Common myeloid progenitor, CD34-positive (primary cell): ENCODE measurements at places on chromosomes 13 and 19.

GRCh38 chr13:44337581-44337980 lies 36.0 kb upstream of the SERP2 start:
- H3K27ac ChIP-seq = no peak overlapping the region
- peaks cover 8% of the 10 kb centered on the region for H3K4me1 ChIP-seq
- H3K4me3 ChIP-seq = no peak overlapping the region
- no peaks in the 10 kb centered on the region for H3K27me3 ChIP-seq

GRCh38 chr19:18278521-18279265 lies 2.7 kb downstream of the JUND start:
- peaks cover 29% of the 10 kb centered on the region for H3K4me1 ChIP-seq
- H3K27me3 ChIP-seq = no peaks in the 10 kb centered on the region
- peak overlapping the region; percentile 99 for H3K27ac ChIP-seq
- peak; percentile 82 for DNase-seq
- H3K4me3 ChIP-seq = peak overlapping the region; percentile 99
- H3K36me3 ChIP-seq = peaks cover 3% of the 10 kb centered on the region

GRCh38 chr13:109605846-109606245 lies 180.5 kb downstream of the IRS2 start:
- no peaks in the 10 kb centered on the region for H3K36me3 ChIP-seq
- no peak overlapping the region for H3K4me3 ChIP-seq
- H3K27me3 ChIP-seq = no peaks in the 10 kb centered on the region
- DNase-seq = no peak
- H3K4me1 ChIP-seq = no peaks in the 10 kb centered on the region
- H3K27ac ChIP-seq = no peak overlapping the region

GRCh38 chr19:21430675-21431074 lies 33.7 kb downstream of the ZNF493 start:
- no peaks in the 10 kb centered on the region for H3K36me3 ChIP-seq
- no peak overlapping the region for H3K27ac ChIP-seq
- no peaks in the 10 kb centered on the region for H3K27me3 ChIP-seq
- no peaks in the 10 kb centered on the region for H3K4me1 ChIP-seq

DNA sequence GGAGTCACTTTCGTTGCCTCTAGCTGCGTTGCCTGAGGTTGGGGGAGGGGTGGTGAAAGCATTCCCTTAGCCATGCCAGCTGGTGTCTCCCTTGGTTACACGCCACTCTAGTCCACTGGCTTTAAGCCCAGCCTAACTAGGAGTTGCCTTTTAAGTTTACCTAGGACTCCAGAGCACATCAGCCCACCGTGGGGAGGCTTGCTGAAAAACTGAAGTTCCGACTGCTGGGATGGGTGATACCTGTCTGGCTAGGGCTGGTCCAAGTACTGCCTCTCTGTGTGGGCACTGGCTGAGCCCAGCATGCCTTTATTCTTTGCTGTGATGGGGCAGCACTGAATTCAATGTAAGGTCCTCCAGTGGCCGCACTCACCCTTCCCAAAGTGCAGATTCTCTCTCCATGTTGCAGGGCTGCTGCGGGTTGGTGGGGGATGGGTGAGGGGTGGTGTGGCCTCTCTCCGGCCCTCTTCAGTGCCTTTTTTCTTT lies 11.8 kb upstream of the CEACAM1 start:
- H3K27ac ChIP-seq = no peak overlapping the region
- H3K4me1 ChIP-seq = no peaks in the 10 kb centered on the region
- no peak overlapping the region for H3K4me3 ChIP-seq

DNA sequence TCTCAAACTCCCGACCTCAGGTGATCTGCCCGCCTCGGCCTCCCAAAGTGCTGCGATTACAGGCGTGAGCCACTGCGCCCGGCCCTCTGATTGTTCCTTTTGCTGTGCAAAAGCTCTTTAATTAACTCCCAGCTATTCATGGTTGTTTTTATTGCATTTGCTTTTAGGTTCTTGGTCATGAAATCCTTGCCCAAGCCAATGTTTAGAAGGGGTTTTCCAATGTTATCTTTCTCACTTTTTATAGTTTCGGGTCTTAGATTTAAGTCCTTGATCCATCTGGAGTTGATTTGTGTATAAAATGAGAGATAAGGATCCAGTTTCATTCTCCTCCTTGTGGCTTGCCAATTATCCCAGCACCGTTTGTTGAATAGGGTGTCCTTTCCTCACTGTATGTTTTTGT lies 19.2 kb upstream of the GRTP1 start:
- H3K4me3 ChIP-seq = no peak overlapping the region
- no peak overlapping the region for H3K27ac ChIP-seq

DNA sequence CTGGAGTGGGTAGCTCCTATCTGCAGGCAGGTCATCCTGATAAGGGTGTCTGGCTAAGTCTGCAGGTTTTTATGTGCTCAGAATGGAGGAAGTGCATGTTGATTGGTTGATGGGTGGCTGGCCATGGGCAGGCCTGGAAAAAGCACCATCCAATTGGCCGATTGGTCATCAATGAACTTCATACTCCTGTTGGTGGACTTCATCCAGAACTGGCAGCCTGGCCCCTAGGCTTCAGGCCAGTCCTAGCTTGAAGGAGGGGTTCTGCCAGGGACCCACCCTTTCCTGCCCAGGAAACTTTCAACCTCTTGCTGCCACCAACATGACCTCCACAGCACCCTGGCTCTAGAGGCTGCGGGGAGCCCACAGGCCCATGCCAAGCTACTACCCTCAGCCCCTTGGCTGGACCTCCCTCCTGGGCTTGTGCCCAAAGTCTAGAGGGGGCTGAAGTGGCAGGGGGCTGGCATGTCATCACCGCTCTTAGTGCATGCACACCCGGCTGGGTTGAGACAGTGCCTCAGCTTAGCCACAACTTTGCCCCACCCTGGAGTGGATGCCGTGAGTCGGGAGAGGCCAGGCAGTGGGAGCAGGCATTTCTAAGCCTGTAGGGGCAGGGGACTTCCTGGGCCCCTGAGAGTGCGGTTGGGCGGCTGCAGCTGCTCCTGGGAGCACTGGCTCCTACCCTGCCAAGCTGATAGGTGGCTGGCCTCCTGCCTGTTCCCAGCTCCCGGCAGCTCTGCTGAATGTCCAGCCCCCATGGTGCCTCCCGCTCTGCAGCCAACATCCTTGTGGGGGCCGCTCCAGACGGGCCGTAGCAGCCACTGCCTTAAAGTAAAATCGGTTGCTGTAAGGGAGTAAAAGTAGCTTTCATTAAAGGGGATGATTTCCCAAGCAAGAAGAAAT lies 13.2 kb downstream of the DNAJC15 start:
- no peaks in the 10 kb centered on the region for H3K27me3 ChIP-seq
- H3K36me3 ChIP-seq = peaks cover 12% of the 10 kb centered on the region

DNA sequence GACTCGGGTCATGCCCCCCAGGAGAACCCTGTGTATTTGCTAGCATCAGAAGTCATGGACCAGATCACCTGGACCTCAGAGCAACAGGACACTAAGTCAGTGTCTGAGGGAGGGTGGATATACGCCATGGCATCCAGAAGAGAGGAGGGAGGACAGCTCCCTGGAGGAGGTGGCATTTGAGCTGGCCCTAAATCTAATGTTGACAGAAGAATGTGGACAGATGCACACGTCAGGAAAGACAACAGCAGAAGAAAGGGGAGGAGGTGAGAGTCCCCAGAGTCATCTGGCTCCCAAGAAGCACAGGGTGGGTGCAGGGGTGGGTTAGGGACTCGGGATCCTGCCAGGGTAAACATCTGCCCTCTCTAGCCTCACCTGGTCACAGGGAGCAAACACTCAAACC lies 24.5 kb upstream of the CCNE1 start:
- H3K27ac ChIP-seq = no peak overlapping the region
- no peaks in the 10 kb centered on the region for H3K4me1 ChIP-seq
- no peak overlapping the region for H3K4me3 ChIP-seq
- no peak for DNase-seq
- H3K36me3 ChIP-seq = no peaks in the 10 kb centered on the region
- H3K27me3 ChIP-seq = no peaks in the 10 kb centered on the region

DNA sequence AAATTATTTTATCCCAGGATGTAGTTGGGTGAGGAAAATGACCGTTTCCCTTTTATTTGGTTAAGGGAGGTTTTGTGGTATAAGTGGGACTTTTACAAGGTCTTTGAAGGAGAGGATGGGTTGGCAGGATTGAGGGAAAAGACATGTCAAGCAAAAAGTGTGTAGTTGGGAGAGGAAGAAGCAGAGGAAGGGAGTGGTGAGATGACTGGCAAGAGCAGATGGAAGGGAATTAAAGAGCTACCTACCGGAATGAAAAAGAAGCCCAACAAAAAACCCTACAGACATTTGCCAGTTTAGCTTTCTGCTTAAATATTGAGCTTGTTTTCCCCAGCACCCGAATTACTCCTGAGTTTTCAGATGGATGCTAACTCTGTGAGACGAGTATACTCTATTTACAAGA lies 19.6 kb downstream of the FRY start:
- no peak for DNase-seq
- peaks cover 29% of the 10 kb centered on the region for H3K4me1 ChIP-seq
- H3K36me3 ChIP-seq = no peaks in the 10 kb centered on the region
- H3K27ac ChIP-seq = no peak overlapping the region
- no peak overlapping the region for H3K4me3 ChIP-seq

DNA sequence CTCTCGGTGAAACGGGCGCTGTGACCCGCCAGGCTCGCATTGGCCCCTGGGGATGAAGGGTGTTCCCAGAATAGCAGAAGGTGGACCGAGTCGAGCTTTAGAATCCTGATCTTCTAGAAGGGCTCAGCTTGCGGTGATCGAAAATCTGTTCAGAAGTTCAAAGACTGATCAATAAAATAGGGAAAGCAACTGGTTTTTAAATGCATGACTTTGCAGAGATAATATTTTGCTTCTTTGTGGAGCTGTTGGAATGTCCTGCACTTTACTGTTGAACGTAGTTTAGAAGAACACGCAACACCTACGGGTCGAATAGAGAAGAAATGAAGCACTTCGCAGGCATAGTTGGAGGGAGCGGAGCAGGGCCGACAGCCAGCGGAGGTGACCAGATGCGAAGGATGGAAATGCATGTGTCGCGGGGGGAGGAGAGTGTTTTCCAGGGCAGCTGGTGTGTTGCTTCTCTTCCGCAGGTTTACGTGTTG lies 766 bp downstream of the CEBPG start:
- no peaks in the 10 kb centered on the region for H3K27me3 ChIP-seq
- peak overlapping the region; percentile 96 for H3K4me3 ChIP-seq

GRCh38 chr19:47494729-47495128 lies 10.7 kb upstream of the KPTN start:
- H3K4me3 ChIP-seq = peak overlapping the region; percentile 19
- H3K36me3 ChIP-seq = peaks cover 57% of the 10 kb centered on the region
- H3K4me1 ChIP-seq = peaks cover 58% of the 10 kb centered on the region
- no peak overlapping the region for H3K27ac ChIP-seq
- H3K27me3 ChIP-seq = no peaks in the 10 kb centered on the region

DNA sequence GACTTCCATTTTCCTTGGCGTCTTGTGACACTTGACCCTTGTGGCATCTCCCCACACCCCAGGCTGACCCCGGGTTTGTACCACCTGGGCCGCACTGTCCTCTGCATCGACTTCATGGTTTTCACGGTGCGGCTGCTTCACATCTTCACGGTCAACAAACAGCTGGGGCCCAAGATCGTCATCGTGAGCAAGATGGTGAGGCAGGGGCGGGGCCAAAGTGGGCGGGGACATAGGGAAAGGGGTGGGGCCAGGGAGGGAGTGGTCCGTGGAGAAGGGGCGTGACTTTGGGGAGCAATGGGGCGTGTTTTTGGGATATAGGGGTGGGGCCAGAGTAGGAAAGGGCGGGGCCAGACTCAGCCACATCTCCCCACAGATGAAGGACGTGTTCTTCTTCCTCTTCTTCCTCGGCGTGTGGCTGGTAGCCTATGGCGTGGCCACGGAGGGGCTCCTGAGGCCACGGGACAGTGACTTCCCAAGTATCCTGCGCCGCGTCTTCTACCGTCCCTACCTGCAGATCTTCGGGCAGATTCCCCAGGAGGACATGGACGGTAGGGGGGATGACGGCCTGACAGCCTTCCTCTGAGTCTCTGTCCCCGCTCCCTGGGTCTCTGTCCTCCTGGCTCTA lies 42.8 kb downstream of the TRPM4 start:
- H3K27me3 ChIP-seq = no peaks in the 10 kb centered on the region
- H3K36me3 ChIP-seq = no peaks in the 10 kb centered on the region
- peak; percentile 27 for DNase-seq

DNA sequence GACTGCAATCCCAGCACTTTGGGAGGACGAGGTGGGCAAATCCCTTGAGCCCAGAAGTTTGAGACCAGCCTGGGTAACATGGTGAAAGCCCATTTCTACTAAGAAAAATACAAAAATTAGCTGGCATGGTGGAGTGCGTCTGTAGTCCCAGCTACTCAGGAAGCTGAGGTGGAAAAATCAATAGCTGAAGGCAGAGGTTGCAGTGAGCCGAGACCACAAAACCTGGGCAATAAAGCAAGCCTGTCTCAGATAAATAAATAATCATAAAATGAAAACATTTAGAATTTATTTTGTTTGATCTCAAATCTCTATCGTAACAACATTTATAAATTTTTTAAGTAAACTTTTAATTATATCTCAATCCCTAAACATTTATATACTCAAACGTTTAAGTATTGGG lies 36.6 kb downstream of the USP12 start:
- H3K36me3 ChIP-seq = peaks cover 14% of the 10 kb centered on the region
- H3K4me3 ChIP-seq = no peak overlapping the region
- no peak overlapping the region for H3K27ac ChIP-seq
- H3K4me1 ChIP-seq = peaks cover 2% of the 10 kb centered on the region

DNA sequence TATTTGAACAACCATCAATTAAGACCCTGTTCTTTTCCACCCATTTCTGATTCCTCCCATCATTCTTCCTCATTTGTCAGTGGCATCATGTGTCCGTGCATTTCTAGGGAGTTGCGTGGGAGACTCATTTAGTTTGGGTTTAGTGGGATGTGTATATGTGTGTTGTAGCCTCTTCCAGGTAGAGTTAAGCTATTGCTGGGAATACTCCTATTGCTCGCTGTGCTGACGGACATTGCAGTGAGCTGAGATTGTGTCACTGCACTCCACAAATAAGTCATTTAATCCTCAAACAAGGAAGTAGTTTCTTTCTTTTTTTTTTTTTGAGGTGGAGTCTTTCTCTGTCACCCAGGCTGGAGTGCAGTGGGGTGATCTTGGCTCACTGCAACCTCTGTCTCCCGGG lies 42.2 kb upstream of the RCBTB2 start:
- no peak for DNase-seq
- H3K27ac ChIP-seq = no peak overlapping the region
- no peaks in the 10 kb centered on the region for H3K36me3 ChIP-seq

- no peak overlapping the region for H3K4me3 ChIP-seq
- H3K36me3 ChIP-seq = peaks cover 15% of the 10 kb centered on the region
- no peaks in the 10 kb centered on the region for H3K27me3 ChIP-seq
- no peaks in the 10 kb centered on the region for H3K4me1 ChIP-seq
Measured at GRCh38 chr19:52716522-52716921, 18.3 kb downstream of the ZNF611 start.

GRCh38 chr19:46995492-46995891 lies 24.1 kb upstream of the NPAS1 start:
- DNase-seq = no peak
- H3K27me3 ChIP-seq = no peaks in the 10 kb centered on the region
- H3K36me3 ChIP-seq = peaks cover 37% of the 10 kb centered on the region
- no peak overlapping the region for H3K27ac ChIP-seq
- no peak overlapping the region for H3K4me3 ChIP-seq

GRCh38 chr13:28356561-28357021 lies 138.3 kb downstream of the FLT1 start:
- H3K4me3 ChIP-seq = no peak overlapping the region
- peak; percentile 21 for DNase-seq
- peaks cover 11% of the 10 kb centered on the region for H3K4me1 ChIP-seq
- no peaks in the 10 kb centered on the region for H3K27me3 ChIP-seq
- H3K27ac ChIP-seq = no peak overlapping the region
